ENCODE measurements at places on chromosomes 6 and 20. TPM values are rescaled to one million over a fixed set of nuclear protein-coding genes. Genes with fewer than 3 reads are reported as not detected.

The DSE gene
- total RNA-seq: 9.6 TPM

The PI3 gene
- total RNA-seq: 175 TPM

The NMBR gene
- not detected for total RNA-seq

DNA sequence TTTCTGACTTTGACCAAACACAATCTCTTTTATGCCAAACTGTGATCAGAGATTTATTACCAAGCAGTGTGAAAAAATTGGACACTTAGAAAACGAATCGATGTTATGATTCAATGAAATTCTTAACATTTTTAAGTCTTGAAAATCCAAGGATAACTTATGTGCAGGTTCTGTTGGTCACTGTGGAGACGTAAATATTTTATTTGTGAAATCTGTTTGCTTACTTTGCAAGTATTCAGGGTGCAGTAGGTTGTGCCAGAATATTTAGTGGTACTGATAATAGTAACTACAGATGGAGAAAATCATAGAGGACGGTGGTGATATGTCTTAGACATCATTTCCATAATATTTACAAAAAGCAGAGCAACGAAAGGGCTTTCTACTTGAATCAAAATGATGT is 97.3 kb downstream of the BMP2 start:
- no peak overlapping the region for H3K4me3 ChIP-seq
- H3K36me3 ChIP-seq: no peaks in the 10 kb centered on the region
- no peak for DNase-seq

- no peaks in the 10 kb centered on the region for H3K27me3 ChIP-seq
- H3K36me3 ChIP-seq: no peaks in the 10 kb centered on the region
- no peak overlapping the region for H3K4me3 ChIP-seq
- peaks cover 19% of the 10 kb centered on the region for H3K4me1 ChIP-seq
- H3K27ac ChIP-seq: no peak overlapping the region
- peak; percentile 81 for DNase-seq
Observed at GRCh38 chr20:17538517-17539170, 7.5 kb upstream of the BFSP1 start.

DNA sequence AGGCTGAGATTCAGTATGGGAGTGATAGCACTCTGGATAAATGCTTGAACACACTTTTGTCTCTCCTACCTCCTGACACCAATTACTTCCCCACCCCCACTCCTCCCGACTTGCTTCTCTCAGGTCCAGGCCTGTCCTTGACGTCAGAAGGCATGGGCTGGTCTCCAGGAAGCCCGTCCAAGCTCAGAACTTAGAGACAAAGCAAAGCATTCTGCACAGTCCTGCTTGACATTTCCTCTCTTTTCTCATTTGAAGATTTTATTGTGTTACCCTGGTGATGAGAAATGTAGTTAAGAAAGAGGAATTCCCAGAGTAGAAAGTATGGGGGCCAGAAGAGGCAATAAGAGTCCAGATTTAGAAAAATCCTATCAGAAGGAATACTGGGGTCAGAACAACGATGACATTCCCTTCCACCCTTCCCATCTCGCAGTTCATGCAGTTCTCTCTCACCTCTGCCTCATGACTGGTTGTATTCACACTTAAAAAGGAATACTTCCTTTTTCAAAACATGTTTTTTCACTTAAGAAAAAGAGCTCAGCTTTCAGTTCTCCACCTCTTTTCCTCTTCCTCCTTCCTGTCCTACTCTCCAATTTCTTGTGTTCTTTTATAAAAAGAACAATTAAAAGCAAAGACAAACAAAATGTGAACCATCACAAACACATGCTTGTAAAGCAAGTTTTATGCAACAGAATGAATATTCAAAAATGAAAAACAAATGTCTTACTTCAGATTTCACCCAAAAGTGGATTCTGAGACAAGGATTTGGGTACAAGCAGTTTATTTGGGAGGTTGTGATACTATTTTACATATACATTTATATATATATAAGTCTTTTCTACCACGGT is 18.5 kb upstream of the FAM184A start:
- DNase-seq: no peak
- H3K27me3 ChIP-seq: no peaks in the 10 kb centered on the region
- no peaks in the 10 kb centered on the region for H3K4me1 ChIP-seq

GRCh38 chr20:50930139-50930975 is 880 bp downstream of the ADNP start:
- H3K36me3 ChIP-seq: peaks cover 48% of the 10 kb centered on the region
- peak overlapping the region; percentile 92 for H3K4me3 ChIP-seq
- DNase-seq: no peak
- no peaks in the 10 kb centered on the region for H3K27me3 ChIP-seq
- peak overlapping the region; percentile 12 for H3K27ac ChIP-seq

- no peak overlapping the region for H3K4me3 ChIP-seq
- DNase-seq: no peak
- no peak overlapping the region for H3K27ac ChIP-seq
- no peaks in the 10 kb centered on the region for H3K27me3 ChIP-seq
Observed at GRCh38 chr6:13445005-13445743, 42.2 kb downstream of the GFOD1 start.

DNA sequence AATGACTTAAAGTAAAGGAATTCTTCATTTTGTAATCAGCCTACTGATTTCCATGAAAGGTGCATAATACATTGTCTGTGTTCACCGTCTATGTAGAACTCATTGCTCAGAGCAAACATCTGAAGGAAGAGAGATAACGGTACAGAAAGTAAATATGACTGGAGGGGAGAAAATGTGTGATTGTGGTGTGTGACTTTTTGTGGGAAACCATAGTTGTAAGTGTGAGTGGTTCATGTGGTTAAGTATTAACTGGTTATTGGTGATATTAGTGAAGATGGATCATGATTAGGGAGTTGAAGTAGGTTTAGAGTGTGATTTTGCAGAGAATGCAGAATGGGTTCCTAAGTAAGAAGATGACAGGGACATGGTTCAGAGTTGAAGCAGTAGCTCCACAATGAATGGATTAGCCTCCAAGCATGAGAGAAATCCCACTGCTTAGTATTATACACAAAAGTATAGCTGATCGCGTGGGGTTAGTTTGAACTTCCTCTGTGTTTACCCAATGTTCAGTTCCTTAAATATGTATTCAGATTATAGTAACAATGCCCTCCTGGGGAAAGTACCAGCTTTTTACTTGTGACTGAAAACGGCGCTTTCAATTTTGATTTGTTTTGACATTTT is 368.9 kb downstream of the UTRN start:
- DNase-seq: no peak
- H3K27me3 ChIP-seq: no peaks in the 10 kb centered on the region
- no peak overlapping the region for H3K4me3 ChIP-seq
- H3K4me1 ChIP-seq: peaks cover 8% of the 10 kb centered on the region
- no peaks in the 10 kb centered on the region for H3K36me3 ChIP-seq

- no peak overlapping the region for H3K27ac ChIP-seq
- H3K4me3 ChIP-seq: no peak overlapping the region
- H3K27me3 ChIP-seq: no peaks in the 10 kb centered on the region
- H3K36me3 ChIP-seq: no peaks in the 10 kb centered on the region
- no peaks in the 10 kb centered on the region for H3K4me1 ChIP-seq
Observed at GRCh38 chr20:50009521-50010454, 27.0 kb downstream of the SNAI1 start.

GRCh38 chr6:110876170-110876773 is 1.7 kb downstream of the AMD1 start:
- H3K4me1 ChIP-seq: peaks cover 23% of the 10 kb centered on the region
- no peaks in the 10 kb centered on the region for H3K27me3 ChIP-seq

DNA sequence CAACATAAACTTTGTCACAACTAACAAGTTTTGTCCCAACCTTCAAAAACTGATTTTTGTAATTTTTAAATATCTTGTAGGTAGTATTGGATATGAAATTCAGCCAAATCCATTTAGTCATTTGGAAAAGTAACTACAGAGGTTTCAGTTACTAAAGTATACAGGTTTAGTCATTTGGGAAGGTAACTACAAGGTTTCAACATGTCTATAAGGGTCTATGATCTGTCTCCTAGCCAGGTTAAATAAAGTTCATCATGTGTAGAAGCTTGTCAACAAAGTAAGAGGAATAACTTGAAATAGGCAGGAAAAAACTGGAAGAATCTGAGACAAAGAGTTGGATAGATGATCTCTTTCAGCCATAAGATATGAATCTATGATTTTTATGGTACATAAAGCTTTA is 229.8 kb downstream of the COL12A1 start:
- H3K36me3 ChIP-seq: no peaks in the 10 kb centered on the region
- no peaks in the 10 kb centered on the region for H3K27me3 ChIP-seq
- H3K4me3 ChIP-seq: no peak overlapping the region
- H3K27ac ChIP-seq: no peak overlapping the region
- peak; percentile 26 for DNase-seq
- H3K4me1 ChIP-seq: no peaks in the 10 kb centered on the region

- peaks cover 7% of the 10 kb centered on the region for H3K36me3 ChIP-seq
- H3K27ac ChIP-seq: no peak overlapping the region
- H3K4me1 ChIP-seq: peaks cover 4% of the 10 kb centered on the region
- no peak overlapping the region for H3K4me3 ChIP-seq
- DNase-seq: no peak
Observed at GRCh38 chr6:43496370-43497128, 13.6 kb downstream of the LRRC73 start.

- no peaks in the 10 kb centered on the region for H3K36me3 ChIP-seq
- H3K27ac ChIP-seq: no peak within 1 kb of the TSS
- no peak for DNase-seq
- no peaks in the 10 kb centered on the region for H3K27me3 ChIP-seq
- no peak within 1 kb of the TSS for H3K4me3 ChIP-seq
Observed at GRCh38 chr6:31927242-31927862, at the start of gene C2. Gene C2, plus strand, starts transcription at chr6:31927717. Its CDS starts 36 bp downstream, at chr6:31927753.

DNA sequence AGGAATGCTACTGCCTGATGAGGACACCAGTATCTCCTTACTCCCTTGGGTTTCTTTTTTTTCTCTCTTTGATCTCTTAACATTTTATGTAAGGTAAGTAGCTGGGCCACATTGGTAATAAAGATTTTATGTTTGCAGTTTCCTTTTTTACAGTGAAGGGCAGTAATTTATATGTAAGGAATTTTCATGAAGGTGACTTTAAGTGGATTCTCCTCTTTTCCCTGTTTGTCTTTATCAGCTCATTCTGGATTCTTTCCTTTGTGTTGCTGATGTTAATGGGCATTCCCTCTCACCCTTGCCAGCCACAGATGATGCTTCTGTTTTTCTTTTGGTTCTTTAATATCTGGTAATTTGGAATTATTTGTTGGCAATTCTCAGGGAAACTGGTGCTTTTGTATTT is 34.7 kb downstream of the AFDN start:
- H3K27ac ChIP-seq: no peak overlapping the region
- H3K4me3 ChIP-seq: no peak overlapping the region
- H3K36me3 ChIP-seq: no peaks in the 10 kb centered on the region
- H3K27me3 ChIP-seq: no peaks in the 10 kb centered on the region
- peaks cover 24% of the 10 kb centered on the region for H3K4me1 ChIP-seq
- DNase-seq: no peak

DNA sequence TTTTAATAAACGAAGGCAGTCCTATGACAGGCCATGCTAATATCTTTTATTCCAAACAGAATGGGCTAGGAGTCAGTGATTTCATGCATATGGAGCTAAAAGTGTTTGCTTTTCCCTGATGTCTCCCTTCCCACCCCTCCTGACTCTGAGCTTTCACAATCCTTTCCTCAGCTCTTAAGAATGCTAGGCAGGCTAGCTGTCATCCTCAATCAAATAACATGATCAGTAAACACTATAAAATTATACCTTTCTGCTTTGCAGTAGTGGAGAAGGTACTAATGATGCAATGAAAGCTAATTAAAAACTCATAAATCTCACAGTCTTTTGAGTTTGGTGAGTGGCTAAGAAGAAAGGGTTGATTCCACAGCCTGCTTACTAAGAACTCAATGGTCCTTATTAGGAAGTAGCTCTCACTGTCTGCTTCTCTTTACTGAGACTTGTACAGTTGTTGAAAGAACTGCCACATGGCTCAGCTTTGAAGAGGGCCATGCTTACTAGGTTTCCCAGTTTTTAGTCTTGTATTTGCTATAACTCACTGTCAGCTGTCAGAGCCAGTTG is 250.9 kb upstream of the JAG1 start:
- no peaks in the 10 kb centered on the region for H3K36me3 ChIP-seq
- peaks cover 55% of the 10 kb centered on the region for H3K4me1 ChIP-seq
- H3K4me3 ChIP-seq: no peak overlapping the region
- H3K27ac ChIP-seq: peak overlapping the region; percentile 43

- H3K27ac ChIP-seq: no peak overlapping the region
- DNase-seq: no peak
- H3K4me1 ChIP-seq: peaks cover 6% of the 10 kb centered on the region
- H3K27me3 ChIP-seq: no peaks in the 10 kb centered on the region
Observed at GRCh38 chr6:35960187-35960586, 39.3 kb upstream of the SRPK1 start.

DNA sequence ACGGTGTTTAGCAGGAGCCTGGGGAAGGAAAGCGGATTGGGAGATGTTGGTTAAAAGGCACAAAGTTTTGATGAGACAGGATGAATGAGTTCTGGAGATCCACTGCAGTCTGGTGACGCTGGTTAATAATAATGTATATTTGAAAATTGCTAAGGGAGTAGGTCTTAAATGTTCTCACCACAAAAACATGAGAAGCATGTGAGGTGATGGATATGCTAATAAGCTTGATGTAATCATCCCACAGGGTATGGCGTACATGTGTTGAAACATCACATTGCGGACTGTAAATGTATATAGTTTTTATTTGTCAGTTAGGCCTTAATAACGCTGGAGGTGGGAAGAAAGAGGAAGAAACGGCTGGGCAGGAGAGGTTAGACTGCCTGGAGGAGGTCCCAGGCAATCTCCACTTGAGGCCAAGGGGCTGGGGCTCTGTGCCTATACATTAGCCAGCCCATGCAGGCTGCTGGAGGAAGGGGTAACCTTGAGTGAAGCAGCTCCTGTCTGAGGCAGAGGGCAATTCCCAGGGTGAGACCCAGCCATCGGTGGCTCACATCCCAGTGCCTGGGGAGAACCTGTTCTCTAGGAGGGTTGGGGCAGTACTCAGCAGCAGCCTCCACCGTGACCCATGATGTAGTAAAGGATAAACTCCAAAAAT is 188.2 kb upstream of the QKI start:
- H3K4me3 ChIP-seq: no peak overlapping the region
- no peak overlapping the region for H3K27ac ChIP-seq
- H3K27me3 ChIP-seq: no peaks in the 10 kb centered on the region
- H3K36me3 ChIP-seq: no peaks in the 10 kb centered on the region
- no peaks in the 10 kb centered on the region for H3K4me1 ChIP-seq

- no peak overlapping the region for H3K4me3 ChIP-seq
- H3K27ac ChIP-seq: no peak overlapping the region
- H3K27me3 ChIP-seq: no peaks in the 10 kb centered on the region
- no peak for DNase-seq
Observed at GRCh38 chr6:148968771-148969602, 222.2 kb downstream of the UST start.

DNA sequence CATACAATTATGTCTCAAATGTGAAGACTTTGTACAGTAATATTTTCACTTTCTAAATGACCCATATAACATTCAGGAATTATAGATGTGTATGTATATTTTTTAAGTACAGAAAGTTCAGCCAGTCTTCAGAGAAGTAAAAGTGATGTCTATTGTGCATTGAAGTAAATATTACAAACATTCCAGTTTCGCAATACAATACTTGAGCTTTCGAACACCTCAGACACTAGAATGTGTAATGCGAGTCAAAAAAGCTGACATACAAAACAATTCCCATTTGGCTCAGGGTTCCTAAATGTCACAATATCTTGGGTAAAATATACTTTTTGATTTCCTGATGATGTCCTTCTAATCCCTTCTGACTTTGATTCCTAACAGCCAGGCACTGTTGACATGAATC is 101.4 kb downstream of the ZNF217 start:
- no peaks in the 10 kb centered on the region for H3K4me1 ChIP-seq
- DNase-seq: peak; percentile 28
- H3K4me3 ChIP-seq: no peak overlapping the region
- H3K36me3 ChIP-seq: no peaks in the 10 kb centered on the region

All from PC-3 (cell line).